ENCODE measurements at places on chromosomes 1 and 21.

DNA sequence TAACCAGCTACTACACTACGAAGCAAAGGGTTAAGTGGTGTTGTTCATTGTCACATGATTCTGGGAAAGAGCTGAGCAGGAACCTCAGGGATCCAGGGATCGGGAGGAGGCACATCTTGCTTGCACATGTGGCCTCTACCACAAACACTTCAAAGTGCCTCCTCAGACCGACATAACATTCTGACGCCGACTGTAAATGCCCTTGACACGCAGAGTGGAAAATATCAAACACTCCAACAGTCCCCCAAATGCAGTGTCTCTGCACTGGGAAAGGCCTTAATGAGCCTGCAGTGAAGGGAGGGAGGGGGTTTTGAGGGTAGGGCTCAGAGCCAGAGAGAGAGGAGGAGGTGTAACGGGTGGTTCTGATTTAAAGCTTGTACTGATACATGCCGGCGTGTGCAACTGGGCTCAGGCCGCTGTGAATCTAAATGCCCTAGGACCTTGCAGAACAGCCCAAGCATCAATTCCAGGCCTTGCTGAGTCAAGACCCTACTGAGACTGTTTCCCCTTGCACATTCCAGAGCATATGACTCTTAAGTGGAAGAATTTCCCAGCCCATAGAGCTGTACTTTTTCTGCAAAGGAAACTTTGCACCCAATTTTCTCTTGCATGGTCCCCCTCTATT, 163.7 kb downstream of the NTMT2 start:
- DNase-seq, result no peak

DNA sequence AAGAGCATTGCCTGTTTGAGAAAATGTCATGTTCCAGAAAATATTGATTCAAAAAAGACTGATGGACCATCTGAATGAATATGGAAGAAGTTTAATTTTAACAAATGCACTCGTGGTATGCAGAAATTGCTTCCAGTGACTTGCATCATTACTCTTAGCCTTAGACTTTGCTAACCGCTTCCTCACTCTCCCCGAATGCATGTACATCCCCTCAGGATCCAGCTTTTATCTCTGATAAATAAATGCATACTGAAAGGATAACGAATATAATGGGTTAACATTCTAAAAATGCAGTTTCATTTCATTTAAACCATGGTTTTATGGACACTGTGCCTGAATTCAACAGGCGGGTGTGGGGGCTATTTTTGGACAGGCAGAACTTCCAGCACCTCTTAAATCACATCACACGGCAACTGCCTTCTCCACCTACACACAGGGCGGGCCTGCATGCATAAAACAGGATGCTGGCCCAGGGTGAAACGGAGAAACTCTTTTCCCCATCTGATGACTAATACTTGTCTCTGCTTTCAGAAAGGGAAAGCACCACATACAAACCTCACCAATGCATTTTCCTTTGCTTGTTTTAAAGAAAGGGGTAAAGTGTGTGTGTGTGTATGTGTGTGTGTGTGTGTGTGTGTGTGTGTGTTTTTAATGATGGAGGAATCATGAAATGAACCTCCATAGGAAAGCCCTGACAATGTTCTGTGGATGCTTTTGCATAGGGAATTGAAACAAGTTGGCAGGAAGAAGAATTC, 48.7 kb downstream of the SPAG17 start:
- peak; percentile 19 for DNase-seq

GRCh38 chr1:99849413-99849743, 783 bp upstream of the AGL start:
- no peak for DNase-seq

DNA sequence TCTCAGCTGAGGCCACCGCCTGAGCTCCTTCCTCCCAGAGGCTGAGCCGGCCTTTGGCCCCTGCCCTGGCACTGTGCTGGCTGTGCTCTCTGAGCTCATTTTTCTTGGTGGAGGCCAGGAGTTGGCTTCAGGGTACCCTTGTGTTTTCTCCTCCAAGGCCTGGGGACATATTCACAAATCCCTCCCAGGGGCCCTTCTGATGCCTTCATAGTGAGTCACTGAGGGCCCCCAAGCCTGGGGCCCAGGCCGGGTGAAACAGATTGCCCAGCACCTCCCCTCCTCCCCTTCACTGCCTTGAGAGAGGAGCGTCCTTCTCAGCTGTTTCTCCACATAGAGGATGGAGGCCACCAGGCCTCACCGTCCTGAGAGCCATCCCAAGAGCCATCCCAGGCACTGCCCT, 105.8 kb downstream of the SIK1 start:
- DNase-seq, result no peak

GRCh38 chr1:234980291-234980644, 148.4 kb downstream of the TOMM20 start:
- no peak for DNase-seq

- no peak for DNase-seq
These were observed 195.7 kb downstream of the ROR1 start for GRCh38 chr1:63969441-63969901.

GRCh38 chr1:192133350-192133926, 24.8 kb upstream of the RGS18 start:
- DNase-seq, result no peak

DNA sequence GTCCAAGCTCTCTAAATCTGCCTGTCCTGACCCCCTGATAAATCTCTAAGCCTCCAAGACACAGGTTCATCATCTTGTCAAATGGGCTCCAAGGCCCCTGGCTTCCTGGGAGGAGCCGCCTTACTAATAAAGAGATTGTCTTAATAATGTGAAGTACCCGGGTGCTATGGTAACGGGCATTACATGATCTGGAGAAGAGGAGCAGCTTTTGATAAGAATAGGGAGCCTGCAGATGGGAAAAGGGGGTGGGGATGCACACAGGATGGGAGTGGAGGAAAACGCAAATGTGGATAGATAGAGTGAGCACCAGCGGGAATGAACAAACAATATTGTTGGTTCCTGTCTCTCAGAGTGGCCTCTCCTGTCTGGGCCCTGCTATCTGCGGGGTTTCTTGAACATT, 11.9 kb upstream of the RXRG start:
- DNase-seq, result no peak

GRCh38 chr1:8662380-8663072, 154.9 kb downstream of the RERE start:
- no peak for DNase-seq

GRCh38 chr1:64200064-64200463, 3.4 kb upstream of the UBE2U start:
- no peak for DNase-seq

GRCh38 chr1:108816049-108816893, 40.6 kb downstream of the AKNAD1 start:
- DNase-seq, result no peak

- no peak for DNase-seq
These were observed 32.0 kb downstream of the EGLN1 start for GRCh38 chr1:231390071-231390470.

GRCh38 chr1:151006327-151007052, at the start of gene MINDY1:
MINDY1 (minus strand) TSS chr1:151006902; CDS start chr1:151002617, 4,285 bp downstream.
- peak; percentile 27 for DNase-seq

DNA sequence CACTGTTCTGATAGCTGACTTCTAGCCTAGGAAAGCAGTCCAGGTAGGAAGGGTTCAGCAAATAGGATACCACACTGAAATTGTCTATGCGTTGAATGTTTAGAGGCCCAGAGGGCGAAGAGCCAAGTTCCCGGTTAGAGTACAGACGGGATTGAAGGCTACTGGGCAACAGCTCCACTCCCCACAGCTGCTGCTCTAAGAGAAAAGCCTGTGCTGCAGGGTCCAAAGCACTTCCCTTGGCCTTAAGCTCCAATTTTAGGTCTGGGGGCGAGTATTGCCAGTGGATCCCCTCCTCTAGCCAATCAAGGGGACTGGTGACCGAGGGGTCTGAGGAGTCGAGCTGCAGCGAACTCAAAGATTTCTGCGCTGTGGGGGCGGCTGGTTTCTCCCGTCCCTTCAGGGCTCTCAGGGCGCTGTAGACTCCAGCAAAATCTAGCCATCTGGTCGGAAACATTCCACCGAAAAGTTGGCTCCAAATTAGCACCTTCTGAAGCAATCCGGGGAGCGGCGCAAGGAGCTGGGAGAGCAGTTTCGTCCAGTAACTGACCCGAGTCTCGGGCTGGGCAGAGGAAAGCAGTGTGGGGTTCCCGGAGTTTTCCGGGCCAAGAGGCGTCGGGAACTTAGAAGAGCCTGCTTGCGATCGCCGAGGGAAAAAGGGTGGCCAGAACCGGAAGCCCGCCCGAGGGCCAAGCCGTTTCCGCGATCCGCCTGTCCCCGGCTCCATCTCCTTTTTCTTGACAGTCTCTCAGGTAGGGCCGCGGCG, 748 bp downstream of the PPP1R15B start:
- DNase-seq, result peak; percentile 40

- DNase-seq, result no peak
These were observed 46.4 kb downstream of the CACHD1 start for GRCh38 chr1:64516301-64516700.

DNA sequence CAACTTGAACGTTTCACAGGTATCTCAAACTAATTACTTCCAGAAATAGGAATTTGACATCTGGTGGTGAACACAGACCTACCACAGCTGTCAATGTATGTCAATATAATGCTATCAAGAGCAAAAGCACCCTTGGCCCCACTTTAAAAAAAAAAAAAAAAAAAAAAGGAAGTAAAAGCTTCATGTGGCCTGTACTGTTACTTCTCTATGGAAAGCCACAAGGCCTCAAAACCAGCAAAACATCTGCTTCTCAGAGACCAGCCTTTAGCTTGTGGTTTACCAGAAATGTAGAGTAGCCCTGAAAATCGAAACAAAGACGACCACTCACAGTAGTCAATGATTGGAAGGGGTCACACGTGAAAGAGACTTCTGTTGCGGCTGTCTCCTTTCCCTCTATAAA, 109.6 kb downstream of the SLC45A1 start:
- no peak for DNase-seq

GRCh38 chr1:225354906-225355305, 72.9 kb downstream of the LBR start:
- DNase-seq, result no peak

- DNase-seq, result no peak
These were observed 31.1 kb downstream of the EDARADD start for GRCh38 chr1:236425031-236425663.

GRCh38 chr1:191804311-191804710, 354.0 kb upstream of the RGS18 start:
- no peak for DNase-seq

GRCh38 chr1:82065916-82066315, 265.2 kb downstream of the ADGRL2 start:
- DNase-seq, result no peak

DNA sequence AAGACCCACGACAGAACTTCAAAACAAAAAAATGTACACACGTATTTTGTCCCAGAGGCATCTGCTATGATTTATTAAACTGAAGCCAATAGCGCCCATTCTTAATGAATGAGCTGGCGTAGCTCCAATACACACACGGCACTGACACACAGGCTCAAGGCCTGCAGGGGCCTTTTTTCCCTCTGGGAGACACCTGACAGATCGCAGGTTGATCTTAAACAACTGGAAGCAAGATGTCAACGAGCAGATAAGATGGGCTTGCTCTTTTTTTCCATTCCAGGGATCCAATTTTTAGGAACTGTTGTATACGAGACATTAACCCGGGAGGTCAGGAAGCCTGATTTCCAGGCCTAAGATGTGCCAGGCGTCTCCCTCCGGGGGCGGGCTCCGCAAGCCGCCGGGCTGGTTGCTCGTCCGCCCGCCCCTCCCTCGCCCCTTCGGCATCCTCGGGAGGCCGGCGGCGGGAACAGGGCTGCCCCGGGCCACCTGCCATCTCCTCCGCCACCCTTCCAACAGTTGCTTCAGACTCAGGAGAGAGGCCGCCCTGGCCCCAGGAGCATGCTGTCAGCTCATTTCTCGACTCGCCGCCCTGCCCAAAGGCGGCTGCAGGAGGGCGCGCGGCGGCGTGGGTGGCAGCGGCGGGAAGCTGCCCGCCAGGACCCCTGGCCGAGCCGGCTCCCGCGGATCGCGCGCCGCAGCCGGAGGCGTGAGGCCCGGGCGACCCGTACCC, 735 bp downstream of the TTC13 start:
- peak; percentile 23 for DNase-seq

DNA sequence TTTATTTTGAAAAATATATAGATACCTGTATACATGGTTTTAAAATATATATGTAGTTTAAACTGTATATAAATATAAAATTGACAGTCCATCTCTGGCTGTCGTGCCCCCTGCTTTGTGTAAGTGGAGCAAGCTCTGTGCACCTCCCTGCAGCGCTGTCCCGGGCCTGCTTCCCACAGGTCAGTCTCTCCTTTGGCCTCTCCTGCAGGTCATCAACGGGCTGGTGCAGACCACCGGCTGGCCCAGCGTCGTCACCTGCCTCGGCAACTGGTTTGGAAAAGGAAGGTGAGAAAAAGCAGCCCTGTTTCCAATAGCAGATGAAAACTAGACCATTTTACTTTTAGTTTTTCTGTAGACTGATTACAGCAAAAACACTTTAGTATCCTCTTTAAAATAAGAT, 28.5 kb downstream of the SLC37A1 start:
- no peak for DNase-seq

- no peak for DNase-seq
These were observed 57.0 kb upstream of the CACYBP start for GRCh38 chr1:174942547-174943255.

GRCh38 chr1:206479183-206480125, 9.2 kb downstream of the IKBKE start:
- peak; percentile 47 for DNase-seq
